ENCODE measurements at places on chromosomes 6 and 20. TPM values are rescaled to one million over a fixed set of nuclear protein-coding genes. Genes with fewer than 3 reads are reported as not detected.
A peak's percentile ranks its signal among the peaks of the same experiment; 100 is the strongest.

- DNase-seq, result no peak
Observed at GRCh38 chr6:139611327-139612134, 237.1 kb upstream of the CITED2 start.

DNA sequence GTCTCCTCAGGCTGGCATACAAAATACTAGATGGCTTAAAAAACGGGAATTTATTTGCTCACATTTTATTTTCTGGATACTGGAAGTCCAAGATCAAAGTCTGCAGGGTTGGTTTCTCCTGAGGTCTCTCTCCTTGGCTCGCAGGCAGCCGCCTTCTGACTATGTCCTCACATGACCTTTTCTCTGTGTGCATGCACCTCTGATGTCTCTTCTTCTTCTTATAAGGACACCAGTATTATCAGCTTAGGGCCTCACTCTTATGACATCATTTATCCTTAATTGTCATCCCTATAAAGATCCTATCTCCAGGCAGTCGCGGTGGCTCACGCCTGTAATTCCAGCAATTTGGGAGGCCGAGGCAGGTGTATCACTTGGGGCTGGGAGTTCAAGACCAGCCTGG is 9.3 kb upstream of the TRIM27 start:
- no peak for DNase-seq

Gene ZBTB9
- total RNA-seq, result 16.9 TPM

DNA sequence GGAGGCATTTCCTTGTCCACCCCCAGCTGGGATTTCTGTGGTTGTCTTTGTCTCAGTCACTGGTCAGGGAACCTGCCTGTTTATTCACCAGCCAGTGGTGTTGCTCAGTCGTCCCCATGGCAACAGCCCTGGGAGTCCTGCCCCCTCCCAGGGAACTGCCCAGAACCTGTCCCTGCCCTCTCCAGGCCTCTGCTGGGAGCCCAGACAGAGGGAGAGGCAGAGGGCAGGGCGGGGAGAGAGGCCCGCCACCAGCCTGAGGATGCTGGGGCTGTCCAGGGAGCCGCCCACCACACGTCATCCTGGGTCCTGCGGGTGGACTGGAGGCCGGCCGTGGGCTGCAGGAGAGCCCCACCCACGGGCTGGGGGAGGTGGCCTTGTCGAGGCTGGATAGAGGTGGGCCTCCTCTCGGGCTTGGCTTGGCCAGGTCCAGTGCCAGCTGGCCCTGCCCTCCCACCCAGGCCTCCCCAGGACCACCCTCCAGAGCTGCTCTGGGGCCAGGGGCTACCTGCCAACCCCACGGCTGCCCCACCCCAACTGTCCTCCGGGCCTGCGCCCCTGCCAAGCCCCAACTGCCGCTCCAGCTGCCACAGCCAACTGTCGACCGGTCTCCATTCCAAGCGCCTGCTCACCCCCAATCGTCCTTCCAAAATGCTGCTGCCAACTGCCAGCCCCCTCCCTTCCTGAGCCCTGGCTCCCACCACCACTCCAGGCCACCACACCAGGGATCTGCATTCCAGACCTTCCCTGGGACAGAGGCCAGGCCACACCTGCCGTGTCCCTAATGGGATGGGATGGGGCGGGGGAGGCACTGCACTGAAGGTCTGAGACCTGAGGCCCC is 4.2 kb upstream of the ZBTB46 start:
- DNase-seq, result peak; percentile 42

DNA sequence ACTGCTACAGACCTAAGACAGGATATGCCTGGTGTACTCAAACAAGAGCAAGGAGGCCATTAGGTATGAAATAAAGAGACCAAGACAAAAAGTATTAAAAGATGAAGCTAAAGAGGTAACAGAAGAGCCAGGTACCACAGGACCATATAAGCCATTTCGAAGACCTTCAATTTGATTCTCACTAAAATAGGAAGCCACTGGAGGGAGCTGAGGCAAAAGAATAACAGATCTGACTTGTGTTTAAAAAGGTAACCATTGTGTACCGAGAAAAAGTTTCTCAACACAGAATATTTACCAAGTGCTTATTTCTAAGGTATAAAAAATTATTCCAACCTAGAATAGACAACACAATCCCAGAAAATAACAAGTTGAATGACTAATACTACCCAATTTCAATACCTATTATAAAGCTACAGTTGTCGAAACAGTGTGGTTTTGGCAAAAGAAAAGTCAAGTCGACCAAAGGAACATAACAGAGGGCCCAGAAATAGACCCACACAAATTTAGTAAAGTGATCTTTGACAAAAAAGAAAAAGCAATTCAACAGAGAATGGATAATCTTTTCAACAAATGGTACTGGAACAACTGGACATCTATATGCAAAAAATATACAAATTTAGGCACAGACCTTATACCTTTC is 125.3 kb upstream of the DST start:
- DNase-seq, result no peak

Gene HSP90AB1
- 1,581 TPM for total RNA-seq

GRCh38 chr6:7542874-7543624 is 1.6 kb downstream of the DSP start:
- peak; percentile 20 for DNase-seq

GRCh38 chr6:52352239-52353018 is 9.5 kb upstream of the PAQR8 start:
- DNase-seq, result peak; percentile 85

DNA sequence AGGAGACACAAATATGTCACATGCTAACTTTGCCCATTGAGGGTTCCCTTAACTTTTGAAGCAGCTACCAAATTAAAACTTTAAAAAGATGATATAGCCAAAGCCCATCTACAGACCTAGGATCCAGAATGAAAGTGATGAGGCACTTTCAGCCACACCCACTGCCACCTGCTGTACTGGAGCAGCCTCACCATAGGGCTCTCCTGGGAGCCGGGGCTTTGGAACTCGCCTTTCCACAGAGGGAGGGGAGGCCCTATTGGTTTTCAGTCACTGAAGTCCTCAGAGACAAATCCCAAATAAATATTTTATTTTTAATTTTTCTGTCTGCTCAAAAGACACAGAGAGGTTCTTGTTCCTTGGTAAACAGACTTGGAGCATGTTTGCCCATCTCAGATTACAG is 238.1 kb upstream of the TAB2 start:
- DNase-seq, result no peak

DNA sequence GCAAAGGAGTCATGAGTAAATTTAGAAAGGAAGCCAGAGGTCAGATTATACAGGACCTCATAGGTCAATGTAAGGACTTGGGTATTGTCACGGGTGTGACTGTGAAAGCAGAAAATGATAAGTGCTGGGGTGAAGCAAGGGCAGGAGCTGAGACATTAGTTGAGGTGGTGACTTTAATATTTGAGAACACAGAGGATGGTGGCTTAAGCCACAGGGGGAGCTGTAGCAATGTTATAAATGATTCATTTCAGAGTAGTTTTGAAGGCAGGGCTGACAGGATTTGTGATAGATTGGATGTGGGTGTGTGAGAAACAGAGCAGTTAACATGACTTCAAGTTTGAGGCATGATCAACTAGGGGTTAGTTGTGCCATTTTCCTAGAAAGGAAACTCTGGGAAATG is 659.9 kb downstream of the EPM2A start:
- DNase-seq, result no peak

Data from A673 (cell line).